ENCODE measurements at places on chromosomes 5 and 9.

- no peak for DNase-seq
Measured at GRCh38 chr5:10892147-10892910, 131.3 kb upstream of the DAP start.

DNA sequence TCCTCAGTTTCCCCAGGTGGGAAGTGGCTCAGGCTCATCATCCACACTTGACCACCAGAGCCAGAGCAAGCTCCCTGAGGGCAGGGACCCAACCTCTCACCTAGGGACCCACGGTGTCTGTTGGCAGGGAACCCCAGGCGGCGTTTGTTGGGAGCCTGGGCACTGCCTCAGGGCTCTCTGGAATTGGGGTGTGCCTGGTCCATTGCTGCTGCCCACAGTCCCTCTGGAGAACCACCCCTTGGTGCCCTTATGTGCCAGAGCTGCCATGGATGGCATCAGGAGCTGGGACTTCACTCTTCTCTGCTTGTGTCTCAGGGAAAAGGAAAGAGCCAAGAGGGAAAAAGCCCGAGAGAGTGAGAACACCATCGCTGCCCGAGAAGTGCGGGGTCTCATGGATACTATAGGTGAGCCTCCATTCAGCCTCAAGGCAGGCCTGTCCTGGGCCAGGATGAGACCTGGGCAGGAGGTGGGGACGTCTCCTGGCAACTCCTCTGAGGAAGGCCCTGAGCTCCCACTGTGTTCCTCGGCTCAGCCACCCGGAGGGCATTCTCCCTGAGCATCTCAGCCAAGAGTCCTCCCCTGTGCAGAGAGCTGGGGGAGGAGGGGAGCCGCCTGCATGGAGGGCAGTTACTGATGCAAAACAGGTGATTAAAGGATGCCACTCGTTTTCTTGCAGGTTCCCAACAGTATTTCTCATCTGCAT is 4.5 kb downstream of the CCDC180 start:
- DNase-seq = no peak

GRCh38 chr5:137521246-137521645 is 22.1 kb upstream of the SPOCK1 start:
- no peak for DNase-seq

DNA sequence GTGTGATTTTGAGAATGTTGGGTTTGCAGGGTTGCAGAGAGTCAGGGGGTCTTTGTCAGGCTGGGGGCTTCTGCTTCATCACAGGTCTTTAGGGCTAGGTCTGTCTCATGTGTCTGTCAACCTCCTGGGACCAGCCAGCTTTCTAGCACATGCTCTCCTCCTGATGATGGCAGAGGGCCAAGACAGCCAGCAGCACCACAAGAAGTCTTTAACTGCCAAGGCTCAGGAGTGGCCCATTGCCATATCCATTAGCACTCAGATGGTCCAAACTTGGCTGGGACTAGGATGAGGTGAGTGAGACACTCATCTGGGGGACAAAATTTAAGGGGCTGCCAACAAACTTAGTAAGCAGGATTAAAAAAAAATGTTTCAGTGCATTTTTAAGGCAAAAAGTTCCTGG is 384.2 kb upstream of the CDH10 start:
- DNase-seq = no peak

GRCh38 chr9:130548103-130548502 is 31.3 kb upstream of the FUBP3 start:
- no peak for DNase-seq

GRCh38 chr5:126645132-126645531 is 44.4 kb downstream of the PHAX start:
- no peak for DNase-seq

DNA sequence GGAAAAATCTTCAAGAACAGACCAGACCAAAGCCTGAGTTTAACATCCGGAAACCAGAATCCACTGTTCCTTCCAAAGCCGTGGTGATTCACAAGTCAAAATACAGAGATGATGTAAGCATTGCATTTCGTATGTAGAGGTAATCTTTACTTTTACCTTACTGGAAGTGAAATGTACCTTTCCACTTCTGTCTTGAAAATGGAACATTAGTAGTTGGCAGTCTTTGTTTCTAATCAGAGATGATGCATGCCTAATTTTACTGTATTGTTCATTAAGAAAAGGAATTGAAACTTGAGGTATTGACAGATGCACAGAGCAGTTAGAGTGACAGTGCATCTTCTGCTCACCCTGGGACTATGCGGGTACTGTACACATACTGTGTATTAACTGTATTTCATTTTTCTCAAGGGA is 34.6 kb downstream of the HABP4 start:
- DNase-seq = no peak

- DNase-seq = no peak
Measured at GRCh38 chr5:10576121-10576789, 12.4 kb downstream of the ANKRD33B start.
